ENCODE measurements at places on chromosomes 12 and 14. TPM values are rescaled to one million over a fixed set of nuclear protein-coding genes. Genes with fewer than 3 reads are reported as not detected.

DNA sequence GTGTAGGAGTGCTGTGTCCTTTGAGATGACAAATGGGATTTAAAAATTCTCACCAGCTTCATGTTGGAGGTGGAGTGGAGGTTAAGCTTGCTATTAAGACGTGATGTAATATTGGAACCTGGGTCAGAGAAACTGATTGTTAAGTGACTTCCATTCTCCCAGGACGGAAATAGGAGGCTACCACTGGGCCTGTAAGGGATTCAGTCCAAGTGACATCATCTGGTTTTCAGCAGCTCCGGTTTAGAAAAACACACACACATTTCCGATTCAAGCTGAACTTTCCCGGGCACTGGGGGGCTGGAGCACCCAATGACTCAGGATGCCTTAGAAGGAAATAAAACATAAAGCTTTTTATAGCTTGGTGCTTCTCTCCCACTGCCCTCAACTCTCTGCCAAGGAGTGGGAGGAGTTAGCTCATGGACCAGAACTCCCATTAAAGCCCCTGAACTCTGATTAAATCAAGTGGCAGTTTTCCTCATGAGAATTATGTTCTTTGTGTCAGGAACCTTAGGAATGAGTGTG is 12.4 kb downstream of the CALM1 start:
- peak; percentile 75 for DNase-seq

DNA sequence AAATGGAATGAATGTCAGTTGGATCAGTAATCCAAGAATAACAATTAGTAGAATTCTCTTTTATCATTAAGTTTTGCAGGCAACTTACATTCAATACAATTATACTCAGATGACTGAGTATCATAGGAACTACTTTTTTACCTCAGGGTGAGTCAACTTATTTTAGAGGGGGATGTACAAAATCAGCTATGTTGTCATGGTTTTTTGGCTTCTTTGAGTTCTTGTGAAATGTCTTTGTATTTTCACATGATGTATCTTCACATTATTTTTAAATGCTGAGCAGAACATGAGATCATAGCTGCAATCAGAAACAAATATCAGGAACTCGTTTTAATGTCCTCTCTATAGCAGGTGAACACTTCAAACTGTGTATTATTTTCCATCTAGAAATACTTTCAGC is 65.3 kb upstream of the PTPRR start:
- DNase-seq: no peak

GRCh38 chr12:66428261-66428660 is 126.0 kb downstream of the HELB start:
- no peak for DNase-seq

- DNase-seq: no peak
Measured at GRCh38 chr14:105846312-105846711, 319.9 kb downstream of the TMEM121 start.

IFNG-AS1 gene
- 0.28 TPM for polyA plus RNA-seq

- no peak for DNase-seq
Measured at GRCh38 chr12:26378711-26379110, 183.3 kb downstream of the SSPN start.

- DNase-seq: no peak
Measured at GRCh38 chr12:5345534-5345933, 86.4 kb upstream of the NTF3 start.

CERS5 gene
- polyA plus RNA-seq: 107 TPM

- DNase-seq: no peak
Measured at GRCh38 chr12:43294916-43295315, 257.1 kb downstream of the ADAMTS20 start.

DNA sequence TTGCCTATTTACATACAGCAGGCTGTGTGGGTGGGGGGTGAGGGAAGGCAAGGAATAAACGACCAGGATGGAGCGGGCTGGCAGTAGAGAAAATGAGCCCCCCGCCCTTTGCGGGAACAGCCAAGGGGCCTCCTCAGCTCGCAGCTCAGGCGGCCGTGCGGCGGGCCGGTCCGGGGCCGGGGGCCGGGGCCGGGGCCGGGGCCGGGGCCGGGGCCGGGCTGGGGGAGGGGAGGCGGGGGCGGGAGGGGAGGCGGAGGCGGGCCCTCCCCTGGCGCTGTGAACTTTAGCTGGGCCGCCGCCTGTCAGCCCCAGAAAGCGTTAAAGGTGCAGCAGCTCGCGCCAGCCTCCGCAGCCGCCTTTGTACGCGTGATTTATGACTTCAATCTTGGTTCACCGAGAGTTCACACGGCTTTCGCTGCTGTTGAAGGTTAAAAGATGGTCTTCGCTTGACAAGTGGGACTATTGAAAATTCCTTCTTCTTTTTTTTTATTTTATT is 28.8 kb downstream of the HOXC4 start:
- DNase-seq: peak; percentile 88
